ENCODE measurements at places on chromosomes 7 and 10. TPM values are rescaled to one million over a fixed set of nuclear protein-coding genes. Genes with fewer than 3 reads are reported as not detected.

GRCh38 chr10:68606918-68607317, 46.8 kb downstream of the TET1 start:
- H3K27me3 ChIP-seq = no peaks in the 10 kb centered on the region
- H3K4me3 ChIP-seq = no peak overlapping the region
- H3K36me3 ChIP-seq = no peaks in the 10 kb centered on the region
- no peak for DNase-seq

GRCh38 chr7:99258501-99258900, 14.1 kb upstream of the MYH16 start:
- H3K4me3 ChIP-seq = no peak overlapping the region
- H3K27ac ChIP-seq = no peak overlapping the region
- no peaks in the 10 kb centered on the region for H3K36me3 ChIP-seq
- DNase-seq = no peak
- H3K4me1 ChIP-seq = no peaks in the 10 kb centered on the region
- H3K27me3 ChIP-seq = no peaks in the 10 kb centered on the region

DNA sequence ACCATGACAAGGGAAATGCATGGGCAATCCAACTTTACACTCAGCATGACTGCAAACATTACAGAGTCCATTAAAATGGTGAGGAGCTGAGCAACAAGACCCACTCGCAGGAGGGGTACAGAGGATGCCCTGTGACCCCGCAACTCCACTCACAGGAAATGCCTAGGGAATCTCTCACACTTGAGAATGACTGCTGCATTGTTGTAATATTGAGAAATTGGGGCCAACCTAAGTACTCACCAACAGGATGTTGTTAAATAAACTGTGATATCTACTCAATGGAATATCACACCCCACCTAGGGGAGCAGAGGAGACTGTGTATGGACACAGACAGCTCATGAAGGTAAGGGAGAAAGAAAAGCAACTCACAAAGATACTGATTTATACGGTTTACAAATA, 53.4 kb upstream of the CAMK2B start:
- no peaks in the 10 kb centered on the region for H3K27me3 ChIP-seq
- H3K4me1 ChIP-seq = no peaks in the 10 kb centered on the region
- H3K4me3 ChIP-seq = no peak overlapping the region
- H3K36me3 ChIP-seq = peaks cover 4% of the 10 kb centered on the region
- DNase-seq = no peak
- H3K27ac ChIP-seq = no peak overlapping the region

DNA sequence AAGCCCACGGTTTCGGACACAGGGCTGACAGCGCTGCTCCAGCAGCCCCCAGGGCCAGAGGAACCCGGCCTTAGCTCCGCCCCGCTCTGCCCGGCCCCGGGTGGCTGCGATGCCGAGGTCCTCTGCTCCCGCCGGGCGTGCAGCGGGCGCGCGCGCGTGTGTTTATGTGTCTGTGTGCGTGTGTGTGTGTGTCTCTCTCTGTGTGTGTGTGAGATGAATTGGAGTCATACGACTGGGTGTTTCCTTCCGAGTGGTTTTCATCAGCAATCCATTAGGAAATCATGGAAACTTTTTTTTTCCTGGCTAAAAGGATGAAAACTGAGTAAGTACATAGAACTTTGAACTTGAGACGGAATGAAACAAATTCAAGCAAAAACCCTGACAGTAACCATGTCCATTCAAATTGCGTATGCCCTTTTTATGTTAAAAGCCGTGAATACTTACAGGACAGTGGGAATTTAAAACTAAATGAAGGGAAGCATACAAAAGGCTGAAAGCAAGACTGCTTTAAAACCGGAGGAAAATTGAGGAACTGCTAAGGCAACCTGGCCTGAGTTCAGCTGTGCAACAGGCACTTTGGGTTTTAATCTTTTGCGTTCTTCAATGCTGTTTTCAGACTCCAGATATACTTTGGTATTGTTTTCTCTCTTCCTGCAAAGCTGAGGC, at the start of gene CPED1:
Gene CPED1, plus strand, starts transcription at position 121 of the 666 bp plus-strand sequence. CDS start 911 bp downstream, outside the sequence.
- H3K4me1 ChIP-seq = peaks cover 15% of the 10 kb centered on the region
- peak; percentile 48 for DNase-seq
- H3K4me3 ChIP-seq = no peak within 1 kb of the TSS
- H3K36me3 ChIP-seq = no peaks in the 10 kb centered on the region
- peaks cover 8% of the 10 kb centered on the region for H3K27me3 ChIP-seq

The FAM180A gene
- total RNA-seq = 3.1 TPM

GRCh38 chr7:30920021-30920583, 8.4 kb downstream of the AQP1 start:
- no peaks in the 10 kb centered on the region for H3K27me3 ChIP-seq
- H3K4me1 ChIP-seq = peaks cover 55% of the 10 kb centered on the region
- H3K27ac ChIP-seq = peak overlapping the region; percentile 43

- DNase-seq = no peak
- H3K4me3 ChIP-seq = no peak overlapping the region
- peaks cover 2% of the 10 kb centered on the region for H3K36me3 ChIP-seq
- H3K27me3 ChIP-seq = no peaks in the 10 kb centered on the region
Measured at GRCh38 chr7:96685755-96686154, 23.9 kb downstream of the SEM1 start.

DNA sequence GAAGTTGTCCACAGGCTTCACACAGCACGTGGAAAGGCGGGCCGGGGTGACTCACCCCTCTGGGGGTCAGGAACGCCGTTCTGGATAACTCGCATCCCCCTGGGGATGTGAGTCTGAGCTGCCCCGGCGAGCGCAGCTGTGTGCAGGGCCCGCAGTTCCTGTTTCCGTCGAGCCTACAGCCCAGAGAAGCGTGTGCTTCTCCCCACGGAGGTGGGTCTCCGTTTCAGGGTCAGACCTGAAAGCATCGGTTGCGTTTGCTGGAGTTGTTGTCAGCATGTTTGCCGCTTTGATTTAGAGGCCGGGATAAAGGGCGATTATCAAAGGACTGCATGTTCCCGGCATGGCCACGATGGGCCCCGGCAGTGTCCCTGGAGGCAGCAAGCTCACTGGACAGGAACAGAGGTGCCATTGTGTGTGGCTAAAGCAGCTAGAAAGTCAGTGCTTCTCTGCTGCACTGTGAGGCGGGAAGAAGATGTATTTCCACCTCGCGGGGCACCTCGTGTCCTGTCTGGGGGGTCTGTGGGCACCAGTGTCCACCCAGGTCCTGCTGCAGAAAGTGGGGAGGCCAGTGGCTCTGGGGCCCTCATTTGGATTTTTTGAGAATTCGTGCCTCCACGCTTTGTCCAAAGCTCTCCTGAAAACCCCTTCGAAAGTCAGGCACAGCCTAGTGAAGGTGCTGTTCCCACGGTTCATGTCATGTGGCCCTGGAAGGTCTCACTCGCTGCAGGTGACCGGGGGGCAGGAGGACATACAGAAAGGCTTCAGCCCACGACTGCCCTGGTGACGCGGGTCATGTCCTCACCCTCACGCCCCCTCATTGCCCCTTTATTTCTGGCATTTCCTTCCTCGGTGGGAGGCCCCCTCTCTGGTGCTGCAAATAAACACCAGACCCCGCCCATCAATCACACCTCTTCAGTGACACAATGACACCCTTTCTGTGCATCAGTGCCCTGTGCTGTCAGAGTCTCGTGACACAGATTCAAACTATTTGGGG, 27.4 kb upstream of the GDI2 start:
- peak overlapping the region; percentile 28 for H3K27ac ChIP-seq
- no peaks in the 10 kb centered on the region for H3K27me3 ChIP-seq
- no peak overlapping the region for H3K4me3 ChIP-seq
- peak; percentile 18 for DNase-seq
- H3K36me3 ChIP-seq = no peaks in the 10 kb centered on the region

The TRIL gene
- 1.3 TPM for total RNA-seq

- H3K4me1 ChIP-seq = peaks cover 10% of the 10 kb centered on the region
- H3K27me3 ChIP-seq = no peaks in the 10 kb centered on the region
- H3K27ac ChIP-seq = no peak overlapping the region
- no peaks in the 10 kb centered on the region for H3K36me3 ChIP-seq
- no peak overlapping the region for H3K4me3 ChIP-seq
Measured at GRCh38 chr10:48450741-48451466, 144.4 kb downstream of the MAPK8 start.

The SMKR1 gene
- total RNA-seq = 3.4 TPM

The LRRD1 gene
- not detected for total RNA-seq

DNA sequence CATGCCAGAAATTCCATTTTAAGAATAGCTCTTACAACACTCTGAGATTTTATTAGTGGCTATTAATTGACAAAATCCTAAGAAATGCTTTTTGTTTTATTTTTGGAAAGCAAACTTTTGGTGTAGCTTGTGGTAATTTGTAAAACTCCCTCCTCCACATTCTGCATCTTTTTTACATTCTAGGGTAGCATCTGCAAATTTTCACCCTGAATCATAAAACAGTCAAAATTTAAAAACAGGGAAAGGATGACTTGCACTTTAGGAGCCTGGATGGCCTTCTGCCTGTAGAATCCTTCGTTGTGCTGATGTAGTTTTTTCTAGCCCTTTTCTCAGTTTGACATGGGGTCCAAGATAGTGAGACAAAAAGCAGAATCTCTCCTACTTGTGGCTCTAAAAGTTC, 316.1 kb downstream of the ADRA2A start:
- no peak for DNase-seq
- no peak overlapping the region for H3K4me3 ChIP-seq
- H3K4me1 ChIP-seq = no peaks in the 10 kb centered on the region

The TCTN3 gene
- total RNA-seq = 17.6 TPM

The HECW1 gene
- total RNA-seq = not detected

- H3K4me1 ChIP-seq = peaks cover 31% of the 10 kb centered on the region
- no peaks in the 10 kb centered on the region for H3K27me3 ChIP-seq
- H3K27ac ChIP-seq = no peak overlapping the region
- peaks cover 24% of the 10 kb centered on the region for H3K36me3 ChIP-seq
- peak; percentile 1 for DNase-seq
Measured at GRCh38 chr7:30923009-30923773, 11.5 kb downstream of the AQP1 start.

The CC2D2B gene
- 3.4 TPM for total RNA-seq

The WNT2 gene
- not detected for total RNA-seq

The SPAM1 gene
- not detected for total RNA-seq

The CD36 gene
- total RNA-seq = 120 TPM

The CNPY1 gene
- total RNA-seq = not detected

DNA sequence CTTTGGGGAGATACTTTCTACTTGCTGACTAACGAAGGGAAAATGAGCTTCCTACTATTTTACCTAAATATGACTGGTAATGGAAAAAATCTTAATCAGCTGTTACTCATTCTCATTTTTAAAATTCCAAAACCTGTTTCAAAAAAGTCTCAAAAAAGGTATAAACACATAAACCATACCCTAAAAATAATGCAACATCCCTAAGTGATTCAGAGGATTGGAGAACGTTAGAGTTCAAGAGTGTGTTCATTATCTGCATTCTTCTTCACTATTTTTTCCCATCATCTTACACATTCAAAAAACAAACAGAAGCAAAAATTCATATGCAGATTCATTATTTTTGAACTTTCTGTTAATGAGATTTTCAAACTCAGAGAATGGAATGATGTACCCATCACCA, 150.4 kb upstream of the GNAI1 start:
- no peaks in the 10 kb centered on the region for H3K36me3 ChIP-seq
- H3K4me1 ChIP-seq = no peaks in the 10 kb centered on the region
- no peak overlapping the region for H3K4me3 ChIP-seq
- H3K27me3 ChIP-seq = no peaks in the 10 kb centered on the region
- H3K27ac ChIP-seq = no peak overlapping the region
- no peak for DNase-seq

DNA sequence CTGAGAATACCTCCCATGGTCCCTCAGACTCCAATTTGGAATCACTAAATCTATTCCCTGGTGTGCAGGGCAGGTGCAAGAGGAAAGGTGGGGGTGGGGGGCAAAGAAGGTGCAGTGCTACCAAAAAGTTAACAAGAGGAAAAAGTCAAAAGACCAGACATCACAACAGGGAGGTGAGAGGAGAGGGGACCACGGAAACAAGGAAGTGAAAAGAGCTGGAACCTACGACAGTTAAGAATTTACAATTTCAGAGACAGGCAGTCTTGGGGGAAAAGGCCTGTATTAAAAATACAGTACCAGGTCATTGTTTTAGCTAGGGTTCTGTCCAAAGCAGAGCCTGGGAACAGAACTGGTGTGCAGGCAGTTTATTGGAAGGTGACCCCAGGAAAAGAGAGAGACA, 14.6 kb downstream of the ITGB1 start:
- DNase-seq = no peak
- H3K4me3 ChIP-seq = no peak overlapping the region
- no peaks in the 10 kb centered on the region for H3K36me3 ChIP-seq
- no peaks in the 10 kb centered on the region for H3K27me3 ChIP-seq

The SAMD9L gene
- total RNA-seq = 6.6 TPM

DNA sequence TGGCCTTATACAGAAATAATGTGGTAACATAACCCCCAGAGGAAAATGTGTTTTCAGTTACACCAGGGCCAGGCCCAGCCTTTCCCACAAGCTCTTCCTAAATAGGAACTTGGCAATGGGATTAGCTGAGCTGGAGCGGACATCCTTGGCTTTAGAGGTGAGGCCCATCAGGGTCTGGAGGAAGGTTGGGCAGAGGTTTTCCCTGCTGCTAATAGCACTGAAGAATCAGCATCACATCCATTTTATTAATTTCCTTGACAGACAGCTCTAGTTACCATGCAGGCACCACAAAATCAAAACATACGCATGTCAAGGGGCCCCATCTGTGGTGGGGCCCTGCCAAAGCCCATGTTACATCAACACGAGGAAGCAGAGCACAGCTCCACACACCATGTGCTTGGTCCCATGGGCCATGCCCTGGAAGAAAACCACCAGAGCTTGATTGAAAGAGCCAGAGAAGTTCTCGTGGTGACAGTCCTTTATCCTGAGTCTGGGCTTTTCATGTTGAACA, 566.6 kb downstream of the KCNMA1 start:
- no peaks in the 10 kb centered on the region for H3K27me3 ChIP-seq
- H3K4me3 ChIP-seq = no peak overlapping the region
- DNase-seq = no peak
- H3K27ac ChIP-seq = no peak overlapping the region

DNA sequence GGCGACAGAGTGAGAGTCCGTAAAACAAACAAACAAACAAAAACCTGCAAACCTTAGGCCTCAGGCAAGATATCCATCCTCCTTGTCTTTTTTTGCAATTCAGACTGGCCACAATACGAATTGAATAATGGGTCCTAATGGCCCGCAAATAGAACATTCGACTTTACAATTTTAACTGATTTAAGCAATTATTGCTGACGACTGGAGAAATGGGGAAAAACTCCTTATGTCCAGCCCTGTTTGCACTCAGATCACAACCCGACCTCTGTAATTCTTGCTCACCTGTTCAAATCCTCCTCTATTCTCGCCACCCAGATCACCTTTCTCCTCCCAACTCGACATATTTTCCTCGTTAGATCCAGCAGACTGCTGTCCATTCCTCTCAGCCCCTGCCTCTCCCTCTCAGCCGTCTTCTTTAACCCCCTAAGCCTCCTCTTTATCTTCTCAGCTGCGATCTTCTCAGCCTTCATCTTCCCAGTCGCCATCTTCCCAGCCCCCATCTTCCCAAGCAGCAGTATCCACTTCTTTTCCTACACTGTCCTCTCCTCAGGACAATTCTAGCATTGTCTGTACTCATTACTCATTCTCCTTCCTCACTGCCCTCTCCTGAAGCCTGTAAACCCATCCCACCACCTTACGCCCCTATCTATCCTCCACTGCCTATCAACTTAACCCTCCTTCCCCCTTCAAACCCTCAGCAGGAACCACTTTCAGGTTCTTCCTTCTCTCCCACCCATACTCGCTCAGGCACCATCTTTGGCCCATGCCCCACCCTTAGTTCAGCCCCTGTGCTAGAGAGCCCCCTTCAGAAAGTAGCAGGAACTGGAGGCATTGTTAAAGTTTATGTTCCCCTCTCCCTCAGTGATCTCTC, 61.8 kb downstream of the LRRC17 start:
- DNase-seq = no peak
- no peaks in the 10 kb centered on the region for H3K4me1 ChIP-seq
- no peak overlapping the region for H3K27ac ChIP-seq
- no peaks in the 10 kb centered on the region for H3K36me3 ChIP-seq

GRCh38 chr7:69992938-69993337, 394.7 kb downstream of the AUTS2 start:
- H3K4me3 ChIP-seq = no peak overlapping the region
- DNase-seq = no peak
- H3K27me3 ChIP-seq = no peaks in the 10 kb centered on the region
- no peak overlapping the region for H3K27ac ChIP-seq
- peaks cover 27% of the 10 kb centered on the region for H3K4me1 ChIP-seq

Data from body of pancreas (tissue), 4 donors.